NCI-H524 treated with DMSO at 0.1 percent for 48 hours (cell line): ENCODE measurements at places on chromosomes 5 and 9.

DNA sequence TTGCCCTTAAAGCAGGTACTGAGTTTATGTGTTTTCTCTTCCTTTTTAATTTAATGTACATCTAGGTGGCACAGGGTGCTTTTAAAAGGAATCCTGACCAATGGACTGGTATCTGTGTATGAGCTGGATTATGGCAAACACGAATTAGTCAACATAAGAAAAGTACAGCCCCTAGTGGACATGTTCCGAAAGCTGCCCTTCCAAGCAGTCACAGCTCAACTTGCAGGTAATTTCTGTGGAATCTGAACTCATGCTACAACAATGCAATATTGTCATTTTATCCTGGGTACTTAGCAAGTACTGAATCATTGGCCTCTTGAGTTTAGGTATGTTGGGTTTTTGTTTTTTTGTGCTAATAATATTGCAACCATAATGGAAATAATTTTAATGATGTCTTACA, 14.4 kb upstream of the TMOD1 start:
- no peak for DNase-seq

GRCh38 chr5:150138551-150139265, 16.9 kb downstream of the PDGFRB start:
- DNase-seq, result no peak

GRCh38 chr9:89468281-89468960, 29.5 kb downstream of the SEMA4D start:
- DNase-seq, result no peak

DNA sequence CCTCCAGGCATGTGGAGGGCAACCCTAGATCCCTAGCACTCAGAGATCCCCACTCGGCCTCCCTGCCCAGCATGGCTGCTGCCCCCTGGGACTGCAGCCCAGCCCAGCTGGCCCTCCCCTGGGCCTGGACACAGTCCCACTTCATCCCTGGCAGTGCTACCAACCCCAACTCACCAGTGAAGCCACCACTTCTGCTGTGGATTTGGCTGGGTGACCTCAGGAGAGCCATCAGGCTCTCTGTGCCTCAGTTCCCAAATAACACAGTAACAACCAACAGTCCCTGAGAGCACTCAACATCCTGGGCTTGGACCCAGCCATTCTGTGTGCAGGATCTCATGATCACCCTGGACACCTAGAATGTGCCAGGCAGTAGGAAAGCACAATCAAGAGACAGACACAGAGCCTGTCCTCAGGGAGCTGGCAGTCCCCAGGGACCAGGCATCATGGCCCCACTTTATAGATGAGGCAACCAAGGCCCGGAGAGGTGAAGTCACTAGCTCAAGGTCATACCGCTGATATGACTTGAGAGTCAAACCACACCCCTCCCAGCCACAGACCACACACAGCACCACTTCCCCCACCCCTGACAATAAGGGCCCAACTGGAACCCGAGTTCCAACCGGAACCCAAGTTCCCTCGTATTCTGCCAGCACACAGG, 4.7 kb upstream of the PSMB7 start:
- DNase-seq, result no peak

DNA sequence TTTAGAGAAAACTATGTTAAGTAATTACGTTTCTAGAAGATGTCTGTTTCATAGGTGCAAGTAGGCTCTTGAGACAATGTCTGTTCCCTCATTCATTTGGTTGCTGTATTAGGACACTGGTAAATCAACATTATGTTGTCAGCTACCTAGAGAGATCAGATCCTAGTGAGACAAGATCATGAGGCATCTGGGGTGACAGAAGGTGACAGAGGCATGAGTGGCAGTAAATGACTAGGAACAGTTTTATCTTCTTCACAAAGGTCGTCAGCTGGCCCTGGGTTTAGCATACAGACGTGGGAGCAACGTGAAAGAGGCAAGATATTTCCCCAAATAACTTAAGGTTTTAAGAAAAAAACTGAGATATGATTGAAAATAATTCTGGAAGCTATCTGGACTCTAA, 1926.3 kb upstream of the WWC1 start:
- peak; percentile 86 for DNase-seq

DNA sequence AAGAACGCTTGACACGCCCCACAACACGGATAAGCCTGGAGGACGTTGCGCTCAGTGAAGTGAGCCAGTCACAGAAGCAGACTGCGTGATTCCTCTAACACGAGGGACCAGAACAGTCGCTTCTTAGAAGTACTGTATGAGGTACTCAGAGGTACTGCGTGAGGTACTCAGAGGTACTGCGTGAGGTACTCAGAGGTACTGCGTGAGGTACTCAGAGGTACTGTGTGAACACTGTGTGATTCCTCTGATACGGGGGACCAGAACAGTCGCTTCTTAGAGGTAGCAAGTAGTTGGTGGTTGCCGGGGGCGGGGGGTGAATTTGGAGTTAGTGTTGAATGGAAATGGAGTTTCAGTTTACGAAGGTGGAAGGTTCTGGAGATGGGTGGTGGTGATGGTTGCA, 5.8 kb downstream of the NDUFS6 start:
- DNase-seq, result no peak

DNA sequence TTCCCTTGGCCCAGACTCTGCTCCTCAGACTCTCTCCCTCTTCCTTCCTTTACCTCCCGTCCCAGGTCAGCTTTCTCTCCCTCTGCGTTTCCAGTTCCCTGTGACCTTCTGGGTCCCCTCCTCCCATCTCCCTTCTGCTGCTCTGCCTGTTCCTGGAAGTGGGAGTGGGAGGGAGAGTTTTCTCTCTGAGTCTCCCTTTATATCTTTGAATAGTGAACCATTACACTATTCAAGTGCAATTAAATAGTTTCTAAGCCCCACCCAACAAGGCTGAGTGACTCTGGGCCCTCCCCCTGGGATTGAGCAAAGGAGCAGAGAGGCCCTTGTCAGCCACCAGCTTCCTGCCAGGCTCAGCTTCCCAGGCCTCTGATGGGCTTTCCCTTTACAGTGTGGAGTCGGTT, 34.8 kb downstream of the THBS4 start:
- DNase-seq, result peak; percentile 55

DNA sequence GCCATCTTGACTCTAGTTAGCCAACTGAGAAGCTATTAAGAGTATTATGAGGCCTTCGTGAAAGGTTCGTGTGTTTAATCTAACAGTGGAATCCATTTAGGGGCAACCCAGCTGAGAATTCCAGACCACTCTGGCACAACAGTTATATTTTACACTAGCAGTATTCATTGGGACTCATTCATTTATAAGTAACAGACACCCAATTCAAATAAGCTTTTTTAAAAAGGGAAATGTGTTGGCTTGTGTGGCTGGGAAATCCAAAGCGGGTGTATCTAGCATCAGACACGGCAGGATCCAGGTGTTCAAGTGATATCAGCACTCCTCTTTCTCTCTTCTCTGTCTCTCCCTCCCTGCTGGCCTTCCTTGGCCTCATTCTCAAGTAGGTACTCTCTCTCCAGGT, 46.0 kb upstream of the SHC3 start:
- no peak for DNase-seq

DNA sequence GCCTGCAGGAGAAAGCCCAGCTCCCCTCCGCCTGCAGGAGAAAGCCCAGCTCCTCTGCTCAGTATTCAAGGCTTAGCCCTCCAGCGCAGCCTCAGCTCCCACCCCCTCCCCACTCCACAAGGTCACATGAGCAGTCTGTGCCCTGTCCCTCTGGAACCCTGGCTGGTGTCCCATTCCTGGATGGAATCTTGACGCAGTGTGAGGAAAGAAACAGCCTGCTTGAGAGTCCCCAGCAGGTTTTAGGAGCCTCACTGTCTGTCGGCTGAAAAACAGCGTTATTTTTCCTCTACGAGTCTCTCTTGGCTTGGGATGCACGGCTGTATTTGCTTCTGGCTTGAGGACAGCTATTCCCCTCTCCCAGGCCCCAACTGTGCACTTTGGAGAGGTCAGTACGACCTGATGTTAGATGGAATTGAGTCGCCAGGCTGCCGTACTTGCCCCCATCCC, 210.1 kb upstream of the TRIM32 start:
- no peak for DNase-seq

GRCh38 chr5:42965934-42966333, 74.2 kb downstream of the ANXA2R start:
- DNase-seq, result no peak

DNA sequence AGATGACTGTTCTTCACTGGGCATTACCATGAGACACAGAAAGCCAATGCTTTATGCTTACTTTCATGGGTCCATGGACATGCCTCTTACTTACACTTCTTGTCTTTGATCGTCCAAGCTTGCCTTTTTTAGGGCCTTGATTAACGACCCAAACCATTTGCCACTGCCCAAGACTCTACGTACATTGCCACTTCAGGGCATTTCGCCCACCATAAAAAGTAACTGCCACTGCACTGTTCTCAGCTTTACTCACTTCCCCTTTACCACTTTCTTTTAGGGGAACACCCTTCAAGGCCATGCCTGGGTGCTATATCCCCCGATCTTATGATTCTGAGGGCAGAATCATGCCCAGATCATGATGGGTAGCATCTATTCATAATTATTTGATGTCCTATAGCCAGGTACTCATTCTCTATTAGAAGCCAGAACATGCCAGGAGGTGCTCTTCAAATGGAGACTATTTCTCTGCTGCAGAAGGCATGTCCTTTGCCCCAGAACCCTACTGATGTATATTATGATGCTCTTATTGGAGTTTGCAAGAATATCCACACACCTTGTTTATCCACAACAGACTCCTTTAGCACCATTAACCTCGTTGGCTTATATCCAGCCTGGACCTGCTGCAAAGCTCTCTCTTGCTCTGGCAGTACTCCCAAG, 64.1 kb upstream of the RAD23B start:
- no peak for DNase-seq
